ENCODE measurements at places on chromosomes 11 and 22.

DNA sequence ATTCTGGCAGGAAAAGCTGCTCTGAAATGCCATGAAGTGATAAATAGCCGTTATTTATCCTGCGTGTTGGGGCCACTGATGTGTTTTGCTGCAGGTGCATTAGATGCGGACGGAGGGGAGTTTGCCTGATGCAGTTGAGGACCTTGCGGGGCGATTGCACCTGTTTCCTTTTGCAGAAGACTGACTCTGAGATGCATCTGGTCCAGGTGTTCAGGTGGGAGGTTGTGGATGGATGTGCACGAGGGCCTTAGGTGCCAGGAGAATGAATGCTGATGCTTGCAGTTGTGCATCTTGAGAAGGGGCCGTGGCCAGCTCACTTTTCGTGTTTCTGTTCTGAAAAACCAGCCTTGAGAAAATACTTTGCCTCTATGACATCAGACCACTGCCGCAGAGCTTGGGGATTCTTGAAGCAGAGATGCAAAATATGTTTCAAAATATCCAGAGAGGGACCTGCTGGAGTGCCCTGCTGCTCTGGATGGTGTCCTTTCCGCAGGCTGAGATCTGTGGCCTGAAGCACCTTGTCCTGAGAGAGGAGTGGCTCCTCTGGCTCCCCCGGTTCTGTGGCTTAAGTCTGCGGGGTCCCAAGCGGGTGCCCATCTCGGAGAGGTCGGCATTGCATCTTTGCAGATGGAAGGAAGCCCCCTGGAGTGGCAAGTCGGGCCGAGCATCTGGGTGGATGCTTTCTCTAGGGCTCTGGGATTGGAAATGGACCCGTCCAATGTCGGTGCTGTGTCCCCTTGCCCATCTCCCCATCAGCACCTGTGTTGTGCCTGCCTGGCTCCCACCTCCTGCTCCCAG lies 1031.1 kb downstream of the TBC1D22A start:
- DNase-seq, result no peak

GRCh38 chr11:26331911-26332571 lies at the start of gene ANO3:
Gene ANO3 (plus strand): TSS chr11:26332130. CDS start chr11:26332276, 146 bp downstream.
- no peak for DNase-seq

DNA sequence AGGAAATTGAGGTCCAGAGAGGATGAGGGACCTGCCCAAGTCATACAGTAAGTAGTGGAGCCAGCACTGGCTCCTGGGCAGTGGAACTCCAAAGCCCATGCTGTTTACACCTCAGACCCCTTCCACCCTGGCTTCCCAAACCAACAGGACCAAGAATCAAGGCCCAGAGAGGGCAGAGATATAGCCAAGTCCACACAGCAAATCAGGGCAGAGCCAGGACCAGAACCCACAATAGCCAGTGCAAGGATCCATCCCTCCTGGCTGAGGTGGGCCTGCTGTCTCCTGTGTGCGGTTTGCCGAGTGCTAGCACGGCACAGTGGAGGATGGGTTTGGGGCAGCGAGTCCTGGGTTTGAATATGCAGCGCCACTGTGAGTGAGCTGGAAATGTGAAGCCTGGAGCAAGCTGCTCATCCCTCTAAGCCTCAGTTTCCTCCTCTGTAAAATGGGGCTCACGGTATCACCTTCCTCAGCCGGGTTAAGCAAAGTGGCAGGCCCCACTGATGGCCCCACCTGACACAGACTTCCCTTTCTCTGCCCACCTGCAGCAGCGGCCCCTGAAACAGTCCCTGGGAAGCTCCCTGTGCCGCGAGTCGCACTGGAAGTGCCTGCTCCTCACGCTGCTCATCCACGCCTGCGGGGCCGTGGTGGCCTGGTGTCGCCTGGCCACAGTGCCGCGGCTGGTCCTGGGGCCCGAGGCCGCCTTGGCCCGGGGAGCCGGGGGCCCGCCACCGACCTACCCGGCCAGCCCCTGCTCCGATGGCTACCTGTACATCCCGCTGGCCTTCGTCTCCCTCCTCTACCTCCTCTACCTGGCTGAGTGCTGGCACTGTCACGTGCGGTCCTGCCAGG lies 2.3 kb downstream of the TMEM151A start:
- DNase-seq, result no peak

DNA sequence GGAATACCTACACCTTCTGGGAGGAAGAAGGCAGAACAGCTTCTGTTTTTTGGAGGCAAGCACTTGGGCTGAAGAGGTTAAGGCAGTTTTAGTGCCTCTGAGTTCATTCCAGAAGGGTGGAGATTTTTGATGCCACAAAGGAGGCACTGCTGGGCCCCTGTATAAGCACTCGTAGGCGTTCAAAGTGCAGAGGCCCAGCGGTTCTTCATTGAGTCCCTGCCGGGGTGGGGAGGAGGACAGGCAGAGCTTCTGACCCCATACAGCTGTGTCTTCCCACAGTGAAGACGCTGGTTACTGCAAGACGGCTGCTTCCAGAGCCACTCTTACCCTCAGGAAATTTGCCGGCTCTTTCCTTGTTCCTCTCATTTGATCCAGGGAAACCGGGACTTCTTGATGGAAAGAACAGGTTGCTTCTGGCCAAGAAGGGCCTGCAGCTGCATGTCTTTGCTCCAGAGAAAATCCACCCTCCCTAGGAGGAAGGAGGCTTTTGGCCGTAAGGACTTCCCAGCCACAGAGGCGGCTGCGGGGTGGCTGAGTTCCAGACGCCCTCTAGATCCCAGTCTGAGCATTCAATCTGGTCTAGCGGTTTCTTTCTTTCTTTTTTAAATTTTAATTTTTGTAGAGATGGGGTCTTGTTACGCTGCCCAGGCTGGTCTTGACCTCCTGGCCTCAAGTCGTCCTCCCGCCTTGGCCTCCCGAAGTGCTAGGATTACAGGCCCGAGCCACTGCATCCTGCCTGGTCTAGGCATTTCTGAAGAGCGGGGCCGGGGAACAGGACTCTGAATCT lies 9.4 kb downstream of the ADAMTS15 start:
- no peak for DNase-seq

DNA sequence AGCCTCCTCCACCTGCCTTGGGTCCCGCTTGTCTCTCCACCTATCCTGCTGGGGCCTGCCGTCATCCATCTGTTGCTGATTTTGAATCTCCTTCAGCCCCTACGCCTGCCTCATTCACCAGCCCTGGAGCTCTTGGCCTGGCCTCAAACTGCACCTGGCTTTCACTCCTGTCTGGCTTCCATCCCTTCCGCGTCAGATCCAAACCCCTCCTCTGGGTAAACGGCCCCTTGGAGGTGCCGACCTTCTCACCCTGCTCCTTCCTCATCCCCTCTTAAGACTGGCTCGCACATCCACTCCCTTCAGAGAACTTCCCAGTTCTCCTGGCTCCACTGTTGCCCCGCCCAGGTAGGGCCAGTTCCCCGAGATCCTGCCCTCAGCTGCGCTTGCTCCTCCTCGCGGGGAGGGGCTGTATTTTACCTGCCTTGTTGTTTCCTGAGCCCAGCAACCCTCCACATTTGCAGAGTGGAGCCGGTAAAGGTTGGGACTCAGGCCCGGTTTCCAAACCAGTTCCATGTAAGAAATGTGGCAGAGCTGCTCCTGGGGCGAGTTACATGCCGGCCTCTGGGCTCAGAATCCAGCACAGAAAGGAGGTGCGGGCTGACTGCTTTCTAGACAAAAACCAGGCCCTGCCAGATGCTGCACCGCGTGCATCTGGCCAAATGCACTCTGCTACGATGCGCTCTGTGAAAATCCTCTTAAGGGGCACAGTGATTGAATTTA lies 13.9 kb upstream of the SHANK2 start:
- no peak for DNase-seq

DNA sequence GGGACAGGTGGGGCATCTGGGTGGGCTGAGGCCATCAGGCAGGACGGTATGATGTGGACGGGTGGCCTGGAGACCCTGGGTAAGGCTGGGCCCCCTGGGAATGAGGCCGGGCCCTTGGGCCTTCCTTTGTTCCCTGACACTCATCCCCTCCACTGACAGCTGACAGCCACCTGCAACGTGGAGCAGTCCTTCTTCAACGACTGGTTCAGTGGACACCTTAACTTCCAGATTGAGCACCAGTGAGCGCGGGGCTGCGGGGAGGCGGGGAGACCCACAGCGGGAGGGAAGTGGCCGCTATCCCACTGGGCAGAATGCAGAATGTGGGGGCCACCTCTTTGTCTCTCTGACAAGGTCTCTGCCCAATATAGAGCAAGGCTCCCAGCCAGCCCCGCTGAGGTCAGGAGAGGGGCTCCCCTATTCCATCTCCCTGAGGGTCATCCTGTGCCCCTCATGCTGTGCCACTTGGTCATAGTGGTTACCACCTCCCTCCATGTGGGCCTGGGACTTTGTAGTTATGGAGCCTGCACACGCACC lies 27.7 kb downstream of the FADS3 start:
- no peak for DNase-seq

DNA sequence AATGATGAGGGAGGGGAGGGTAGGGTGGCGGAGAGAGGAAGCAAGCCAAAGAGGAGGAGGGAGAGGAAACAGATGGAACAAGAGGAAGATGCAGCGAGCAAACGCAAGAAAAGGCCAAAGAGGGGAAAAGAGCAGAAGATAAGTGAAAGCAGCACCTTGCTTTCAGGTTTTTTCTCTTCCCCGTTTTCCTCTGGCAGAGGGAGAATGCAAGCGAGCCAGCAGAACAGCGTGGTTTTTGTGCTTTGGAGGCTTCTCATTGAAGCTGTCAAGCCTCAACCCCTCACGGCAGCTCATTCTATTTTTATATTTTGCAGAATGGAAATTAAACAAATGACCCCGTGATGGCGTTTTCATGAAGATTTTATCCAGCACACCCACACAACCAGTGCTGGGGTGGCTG lies 67.1 kb upstream of the GRAMD1B start:
- DNase-seq, result no peak

DNA sequence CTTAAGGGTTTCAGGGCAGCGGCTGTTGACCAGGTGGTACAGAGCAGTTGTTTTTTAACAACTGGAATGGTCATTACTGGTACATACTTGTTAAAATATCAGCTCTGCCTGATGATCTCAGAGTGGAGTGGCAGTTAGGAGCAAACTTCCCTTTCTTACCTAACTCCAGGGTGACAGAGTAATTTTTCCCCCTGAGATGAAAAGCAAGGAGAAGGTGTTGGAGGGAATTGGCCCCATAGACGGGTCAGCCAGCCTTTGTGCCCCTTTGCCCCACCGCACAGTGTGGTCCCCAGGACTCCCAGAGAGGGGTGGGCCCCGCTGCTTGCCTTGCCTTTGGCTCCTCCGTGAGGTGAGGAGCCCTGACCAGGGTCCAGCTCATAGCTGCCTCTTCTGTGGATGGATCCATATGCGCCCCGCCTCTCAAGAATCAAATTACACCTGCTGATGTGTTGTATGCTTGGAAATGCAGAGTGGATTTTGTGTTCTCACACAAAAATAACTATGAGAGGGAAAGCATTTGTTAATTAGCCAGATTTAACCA lies 27.0 kb upstream of the SORL1-AS1 start:
- no peak for DNase-seq

- no peak for DNase-seq
Measured at GRCh38 chr11:12282676-12283075, 94.7 kb upstream of the PARVA start.

- DNase-seq, result no peak
Measured at GRCh38 chr22:30186041-30186440, 60.5 kb downstream of the LIF start.

GRCh38 chr11:119791047-119791446 lies 62.0 kb upstream of the NECTIN1 start:
- no peak for DNase-seq

GRCh38 chr11:44032299-44033085 lies 15.3 kb upstream of the ACCSL start:
- no peak for DNase-seq

GRCh38 chr11:48093795-48094642 lies 113.7 kb downstream of the PTPRJ start:
- no peak for DNase-seq

DNA sequence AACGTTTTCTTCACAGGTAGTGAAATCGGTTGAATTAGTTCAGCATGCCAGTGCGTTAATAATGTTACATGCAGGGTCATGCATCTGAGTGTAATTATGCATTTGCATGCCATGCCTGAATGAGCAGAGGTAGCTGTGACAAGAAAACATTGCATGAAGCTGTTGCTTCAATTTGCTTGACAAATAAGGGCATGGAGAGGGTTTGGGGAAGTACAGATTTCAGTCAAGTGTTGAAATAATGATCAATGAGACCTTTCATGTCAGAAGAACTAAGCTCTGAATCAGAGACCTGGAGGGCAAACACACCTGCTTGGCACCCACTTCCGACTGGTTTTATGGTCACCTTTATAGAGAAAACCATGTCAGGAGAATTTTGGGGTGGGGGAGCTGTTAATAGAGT lies 221.4 kb downstream of the DBX1 start:
- DNase-seq, result no peak

DNA sequence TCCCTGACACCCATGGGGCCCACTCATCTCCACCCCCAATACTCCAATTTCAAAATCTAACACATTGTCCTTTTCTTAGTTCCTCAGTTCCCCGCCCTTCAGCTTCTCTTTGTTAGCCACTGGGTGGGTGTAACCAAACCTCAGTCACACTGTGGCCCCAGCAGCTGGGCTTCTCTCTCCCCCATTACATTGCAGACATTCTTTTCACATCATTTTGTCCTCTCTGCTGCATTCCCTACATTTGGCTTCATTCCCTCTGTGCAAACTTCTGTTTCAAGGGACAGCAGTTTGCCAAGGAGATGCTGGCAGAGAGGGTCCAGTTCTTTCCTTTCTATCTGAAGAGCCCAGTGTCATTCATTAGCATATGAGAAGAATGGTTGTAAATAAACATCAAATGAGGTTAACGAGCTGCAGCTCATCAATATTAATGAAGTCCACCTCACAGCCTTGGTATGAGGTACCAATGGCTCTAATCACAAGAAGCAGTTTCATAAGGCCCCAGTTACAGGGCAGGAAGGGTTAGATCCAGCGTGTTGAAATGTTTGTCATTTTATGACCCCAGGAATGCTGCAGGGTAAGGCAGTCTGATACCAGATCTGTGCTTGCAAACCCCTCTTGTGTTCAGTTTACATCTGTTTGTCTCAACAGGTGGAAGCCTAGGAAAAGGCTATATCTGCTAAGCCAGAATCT lies 72.3 kb downstream of the ARFGAP2 start:
- no peak for DNase-seq

- no peak for DNase-seq
Measured at GRCh38 chr22:48891688-48892577, 935.7 kb downstream of the BRD1 start.

DNA sequence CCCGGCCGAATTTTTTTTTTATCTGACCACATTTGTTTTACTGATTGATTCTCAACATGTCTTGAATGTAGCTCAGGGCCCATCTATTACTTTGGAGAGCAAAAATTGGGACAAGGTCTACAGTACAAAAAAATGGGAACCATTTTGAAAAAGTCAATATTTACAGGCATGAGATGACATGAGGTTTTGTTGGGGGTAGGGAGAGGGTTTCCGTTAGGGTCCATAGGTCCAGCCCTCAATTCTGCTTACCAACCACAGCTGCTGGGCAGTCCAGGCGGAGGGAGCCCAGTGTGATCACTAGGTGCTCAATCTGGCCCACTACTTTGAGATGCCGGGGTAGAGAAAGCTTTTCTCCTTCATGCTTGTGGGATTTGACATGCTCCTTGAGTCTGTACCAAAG lies 18.3 kb downstream of the NRIP3 start:
- no peak for DNase-seq

DNA sequence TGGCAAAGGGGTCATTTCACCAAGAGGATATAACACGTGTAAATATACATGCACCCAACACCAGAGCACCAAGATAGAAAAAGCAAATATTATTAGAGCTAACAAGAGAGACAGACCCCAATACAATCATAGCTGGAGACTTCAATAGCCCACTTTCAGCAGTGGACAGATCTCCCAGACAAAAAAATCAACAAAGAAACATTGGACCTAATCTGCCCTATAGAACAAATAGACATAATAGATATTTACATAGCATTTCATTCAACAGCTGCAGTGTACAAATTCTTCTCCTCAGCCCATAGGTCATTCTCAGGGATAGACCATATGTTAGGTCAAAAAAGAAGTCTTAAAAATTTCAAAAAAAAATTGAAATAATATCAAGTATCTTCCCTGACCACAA lies 312.8 kb downstream of the TTC28 start:
- no peak for DNase-seq

Measured in stimulated activated CD4-positive, alpha-beta T cell treated with anti-CD3 and anti-CD28 coated beads, Interleukin-4, amount 100 ng/mL, for 1 hour (primary cell).